Left lung (tissue), 14 donors: ENCODE measurements at places on chromosomes 3 and 15. TPM values are rescaled to one million over a fixed set of nuclear protein-coding genes. Genes with fewer than 3 reads are reported as not detected.

LRTM1 gene
- not detected for total RNA-seq

GRCh38 chr15:88624156-88624970 lies 3.2 kb downstream of the AEN start:
- DNase-seq = no peak

DNA sequence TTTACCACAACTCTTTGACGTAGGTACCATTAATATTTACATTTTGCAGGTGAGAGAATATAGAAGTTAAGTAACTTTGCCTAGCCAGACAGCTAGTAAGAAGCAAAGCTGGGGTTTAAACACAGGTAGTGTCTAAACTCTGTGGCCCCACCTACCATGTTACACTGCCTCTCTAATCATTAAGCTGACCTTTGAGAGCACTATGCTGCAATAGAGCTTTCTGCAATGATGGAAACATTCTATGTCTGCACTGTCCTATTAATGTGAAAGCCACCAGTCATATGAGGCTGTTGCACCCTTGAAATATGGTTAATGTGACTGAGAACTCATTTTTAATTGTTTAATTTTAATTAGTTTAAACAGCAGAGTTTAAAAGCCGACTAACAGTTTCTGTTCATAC lies 6.3 kb upstream of the RARB start:
- no peak for DNase-seq

- no peak for DNase-seq
These were observed 81.8 kb downstream of the CLASP2 start for GRCh38 chr3:33636125-33636850.

DNA sequence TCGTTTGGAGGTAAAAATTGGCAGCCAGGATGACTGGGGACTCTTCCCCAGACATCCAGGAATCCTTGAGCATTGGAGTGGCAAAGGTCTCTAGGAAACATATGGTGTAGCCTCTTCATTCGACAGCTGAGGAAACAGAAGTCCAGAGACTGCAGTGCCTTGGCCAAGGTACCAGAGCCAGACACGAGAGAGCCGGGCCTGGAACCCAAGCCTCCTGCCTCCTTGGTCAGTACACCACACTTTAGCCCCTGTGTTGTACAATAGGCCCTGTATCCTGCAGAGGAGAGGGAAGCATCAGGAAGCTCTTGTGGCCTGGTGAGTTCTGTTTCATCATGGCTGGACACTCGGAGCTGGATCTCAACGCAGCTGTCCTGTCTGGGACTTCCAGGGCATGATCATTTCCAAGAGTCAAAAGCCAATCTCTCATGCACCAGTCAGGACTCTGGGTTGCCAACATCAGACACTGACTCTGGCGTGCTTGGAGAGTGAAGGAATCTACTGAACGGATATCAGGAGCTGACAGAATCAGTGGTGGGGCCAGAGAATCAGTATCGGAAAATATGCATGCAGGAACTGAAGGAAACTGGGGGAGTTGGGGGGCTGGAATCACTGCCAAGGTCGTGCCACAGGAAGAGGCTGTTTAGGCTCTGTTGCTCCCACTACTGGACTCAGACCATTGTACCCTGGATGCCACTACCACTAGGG lies 6.4 kb upstream of the MINAR1 start:
- no peak for DNase-seq

DNA sequence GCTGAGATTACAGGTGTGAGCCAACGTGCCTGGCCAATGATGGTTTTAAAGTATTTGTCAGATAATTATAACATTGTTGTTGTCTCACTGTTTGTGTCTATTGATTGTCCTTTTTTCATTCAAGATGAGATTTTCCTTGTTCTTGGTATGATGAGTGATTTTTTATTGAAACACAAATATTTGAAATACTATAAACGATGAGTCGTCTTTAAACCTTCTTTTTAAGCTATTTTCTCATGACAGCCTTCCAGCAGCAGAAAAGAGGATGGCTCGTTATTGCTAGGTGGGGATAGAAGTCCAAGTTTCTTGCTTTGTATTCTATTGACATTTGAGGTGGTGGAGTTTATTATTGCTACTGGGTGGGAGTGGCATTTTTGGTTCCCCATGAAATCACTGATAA lies 61.7 kb upstream of the MDFIC2 start:
- DNase-seq = no peak

PAK2 gene
- total RNA-seq = 71.6 TPM

GRCh38 chr15:56759450-56759845 lies 26.1 kb upstream of the ZNF280D start:
- no peak for DNase-seq

- DNase-seq = peak; percentile 48
These were observed 115.4 kb downstream of the NEK10 start for GRCh38 chr3:27253831-27254230.

GOLGA6L10 gene
- total RNA-seq = 1.5 TPM

PPP1R14D gene
- not detected for total RNA-seq

DNA sequence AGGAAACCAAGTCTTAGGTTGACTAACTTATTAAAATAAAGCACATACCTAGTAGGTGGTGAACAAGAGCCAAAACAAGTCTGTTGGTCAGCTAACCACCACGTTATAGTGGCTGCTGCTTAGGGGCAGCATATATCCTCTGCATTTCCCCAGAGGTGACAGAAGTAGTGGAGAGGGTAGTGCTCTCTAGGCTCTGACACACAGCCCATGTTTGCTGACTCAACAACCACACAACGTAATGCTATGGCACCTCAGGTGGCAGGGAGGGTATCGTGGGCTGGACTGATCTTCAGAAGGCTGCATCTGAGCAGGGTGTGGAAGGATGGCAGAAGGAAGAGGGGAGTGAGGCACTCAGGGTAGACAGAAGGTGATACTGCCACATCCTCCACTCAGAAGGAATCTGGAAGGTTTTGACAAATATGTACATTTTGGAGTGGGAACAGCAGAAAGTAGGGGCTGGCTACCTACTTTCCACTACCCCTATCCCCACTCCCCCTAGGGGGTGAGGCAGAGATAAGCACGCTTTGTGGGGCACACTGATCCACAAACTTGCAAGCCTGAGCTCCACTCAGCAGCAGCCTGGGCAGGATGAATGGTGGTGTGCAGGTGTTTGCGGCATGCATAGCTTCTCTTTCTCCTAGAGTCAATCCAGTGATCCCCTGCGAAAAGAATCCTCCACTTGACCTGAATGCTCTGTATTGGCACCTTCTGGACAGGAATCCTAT lies 178.1 kb downstream of the RORA start:
- no peak for DNase-seq

ARGFX gene
- total RNA-seq = not detected

DNA sequence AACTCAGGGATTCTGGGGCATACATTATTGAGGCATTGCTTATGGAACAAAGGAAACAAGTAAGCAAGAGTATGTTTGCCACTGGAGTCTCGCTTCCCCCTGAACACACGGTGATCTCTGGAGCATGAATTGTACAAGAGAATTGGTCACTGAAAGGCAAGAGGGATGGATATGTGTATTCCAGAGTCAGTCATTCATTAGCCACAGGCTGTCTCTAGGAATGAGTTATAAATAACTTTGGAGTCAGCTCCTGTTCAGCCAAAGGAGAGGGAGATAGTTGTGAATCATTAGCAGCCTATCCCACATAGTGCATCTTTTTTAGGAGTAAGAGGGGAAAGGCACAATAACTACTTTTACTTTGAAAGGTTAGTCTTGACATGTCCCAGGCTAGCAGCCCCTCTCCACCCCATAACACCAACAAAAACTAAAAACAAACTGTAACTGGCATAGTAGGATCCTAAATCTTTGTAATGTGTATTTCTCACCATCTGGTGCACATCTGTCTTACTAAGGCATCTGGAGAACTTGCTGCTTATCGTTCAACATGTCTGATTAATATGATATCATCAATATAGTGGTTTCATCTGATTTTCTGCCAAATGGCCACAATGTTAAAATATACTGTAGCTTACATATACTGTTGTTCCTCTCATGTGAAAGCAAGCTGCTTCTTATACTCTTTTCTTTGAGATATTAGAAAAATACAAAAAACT lies 462.2 kb downstream of the GRM7 start:
- no peak for DNase-seq

DNA sequence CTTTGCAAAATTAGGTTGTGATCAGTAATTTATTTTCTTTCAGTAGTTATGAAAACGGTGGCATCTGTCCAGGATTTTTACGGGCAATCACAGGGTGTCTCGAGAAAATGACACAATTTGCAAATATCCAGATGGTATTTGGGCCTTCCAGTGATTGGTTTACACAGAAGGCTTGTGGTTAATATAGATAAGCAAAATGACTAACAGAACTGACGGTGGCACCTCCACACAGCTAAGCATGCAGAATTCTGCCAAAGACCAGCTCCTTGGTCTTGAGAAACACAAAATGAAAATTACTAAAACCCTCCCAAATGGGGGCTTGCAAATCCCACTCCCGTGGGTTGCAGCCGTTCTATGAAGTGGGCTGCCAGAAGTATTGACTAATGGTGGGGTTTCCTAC lies 5.5 kb downstream of the ARHGEF3 start:
- DNase-seq = no peak
